SJSA1 (cell line): ENCODE measurements at places on chromosomes 4 and X. TPM values are rescaled to one million over a fixed set of nuclear protein-coding genes. Genes with fewer than 3 reads are reported as not detected.

The GAGE12G gene
- not detected in 2 replicates for total RNA-seq

- peak overlapping the region; percentile 99 for H3K27ac ChIP-seq
- no peak for DNase-seq
- peak overlapping the region; percentile 89 for H3K4me3 ChIP-seq
- H3K27me3 ChIP-seq, result no peaks in the 10 kb centered on the region
- peaks cover 5% of the 10 kb centered on the region for H3K4me1 ChIP-seq
These were observed 554 bp downstream of the KLHL15 start for GRCh38 chrX:24026432-24026831.

DNA sequence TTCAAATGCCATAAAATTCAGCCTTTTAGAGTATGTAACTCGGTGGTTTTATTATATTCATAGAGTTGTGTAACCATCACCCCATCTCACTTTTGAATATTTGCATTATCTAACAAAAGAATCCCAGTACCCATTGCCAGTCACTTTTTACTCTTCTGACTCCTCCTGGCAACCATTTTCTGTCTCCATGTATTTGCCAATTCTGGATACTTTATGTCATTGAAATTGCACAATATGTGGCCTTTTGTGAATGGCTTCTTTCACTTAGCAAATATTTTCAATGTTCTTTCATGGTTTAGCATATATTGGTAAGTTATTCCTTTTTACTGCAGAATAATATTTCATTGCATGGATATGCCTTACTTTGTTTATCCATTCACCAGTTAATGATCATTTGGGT lies 79.9 kb downstream of the SLIT2 start:
- no peaks in the 10 kb centered on the region for H3K4me1 ChIP-seq
- H3K27ac ChIP-seq, result no peak overlapping the region
- no peak overlapping the region for H3K4me3 ChIP-seq
- no peak for DNase-seq
- H3K36me3 ChIP-seq, result no peaks in the 10 kb centered on the region
- H3K27me3 ChIP-seq, result no peaks in the 10 kb centered on the region; the same call in 1 of the 2 replicates

The SLC2A9 gene
- not detected in 2 replicates for total RNA-seq

The MAGEB6 gene
- not detected in 2 replicates for total RNA-seq

The MAGEB17 gene
- total RNA-seq, result 0.11 TPM in 1 of 2 replicates, not detected in the other

The GAGE12D gene
- total RNA-seq, result not detected in 2 replicates

The KLF3 gene
- total RNA-seq, result 4.1 and 8.3 TPM in 2 replicates

The RAB9B gene
- total RNA-seq, result 0.50 and 1.7 TPM in 2 replicates
